Activated T-cell treated with anti-CD3 and anti-CD28 coated beads, Interleukin-2, amount 50 U/mL, for 72 hours (primary cell): ENCODE measurements at places on chromosomes 11 and 22. TPM values are rescaled to one million over a fixed set of nuclear protein-coding genes. Genes with fewer than 3 reads are reported as not detected.
A peak's percentile ranks its signal among the peaks of the same experiment; 100 is the strongest.

DNA sequence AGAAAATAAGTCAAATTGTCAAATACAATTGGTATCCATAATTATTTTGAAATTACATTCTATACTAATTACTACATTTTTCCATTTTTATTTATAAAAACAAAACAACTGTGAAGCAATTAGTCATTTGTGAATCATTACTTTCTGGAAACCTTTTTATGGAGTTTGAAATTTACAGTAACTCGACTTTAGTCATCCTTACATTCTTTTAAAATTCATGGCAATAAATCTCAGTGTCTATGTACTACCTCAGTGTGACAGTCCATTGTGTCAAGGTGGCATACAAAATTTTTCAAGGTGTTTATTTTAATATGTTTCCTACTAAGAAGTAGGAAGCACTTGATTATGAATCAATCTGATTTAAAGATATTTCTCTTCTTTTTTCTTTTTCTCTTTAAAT, 1949.4 kb upstream of the RAG2 start:
- no peak overlapping the region for H3K27ac ChIP-seq
- no peak overlapping the region for H3K4me3 ChIP-seq
- no peaks in the 10 kb centered on the region for H3K4me1 ChIP-seq

DNA sequence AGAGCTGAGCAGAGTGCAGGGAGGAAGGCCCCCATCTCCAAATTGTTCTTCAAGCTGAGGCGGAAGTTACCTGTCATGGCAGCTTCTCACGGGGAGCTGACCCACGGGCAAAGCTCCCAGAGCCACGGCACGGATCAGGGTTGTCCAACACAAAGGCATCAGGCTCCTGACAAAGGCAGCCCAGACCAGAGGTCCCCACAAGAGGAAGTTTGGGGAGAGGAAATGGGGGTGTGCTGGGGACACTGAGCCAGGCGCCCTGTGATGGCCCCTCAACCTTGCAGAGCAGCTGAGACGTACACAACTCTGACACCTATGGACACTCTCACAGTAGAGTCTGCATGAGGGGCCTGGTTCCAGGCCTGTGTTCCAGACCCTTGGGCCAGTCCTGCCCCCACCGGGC, 95.6 kb downstream of the CTTN start:
- no peaks in the 10 kb centered on the region for H3K27me3 ChIP-seq
- H3K36me3 ChIP-seq = no peaks in the 10 kb centered on the region
- H3K4me3 ChIP-seq = no peak overlapping the region
- H3K4me1 ChIP-seq = no peaks in the 10 kb centered on the region

DNA sequence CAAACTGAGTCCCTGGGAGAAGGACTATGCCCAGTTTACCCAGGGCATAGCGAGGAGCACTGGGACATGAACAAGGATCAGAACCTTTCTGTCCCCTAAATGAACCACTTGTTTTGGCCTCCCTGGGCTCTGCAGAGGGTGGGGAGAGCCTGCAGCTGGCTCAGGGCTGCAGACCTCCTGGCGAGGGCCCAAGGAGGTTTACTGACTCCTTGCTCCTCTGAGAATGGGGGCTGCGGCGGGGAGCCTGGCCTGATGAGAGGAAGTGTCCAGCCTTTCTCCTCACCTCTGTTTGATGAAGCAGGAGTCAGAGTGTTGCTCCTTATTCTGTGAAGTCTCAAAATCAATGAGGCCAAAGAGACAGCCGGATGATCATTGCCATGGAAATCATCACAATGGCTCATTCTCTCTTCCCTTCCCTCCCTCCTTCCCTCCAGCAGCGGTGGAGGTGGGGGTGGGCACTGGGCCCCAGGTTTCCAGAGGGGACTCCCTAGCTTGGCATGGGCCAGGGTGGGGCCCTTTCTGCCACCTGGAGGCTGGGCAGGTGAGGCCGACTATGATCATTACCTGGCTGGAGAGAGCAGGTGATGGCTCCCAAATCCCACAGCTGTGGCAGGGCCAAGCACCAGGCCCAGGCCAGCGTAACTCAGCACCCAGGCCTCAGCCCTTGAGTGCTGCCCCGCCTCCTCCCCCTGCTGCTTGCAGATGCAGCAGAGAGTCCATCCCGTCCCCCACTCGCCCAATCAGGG, 169.7 kb downstream of the CEP164 start:
- no peaks in the 10 kb centered on the region for H3K27me3 ChIP-seq
- H3K4me1 ChIP-seq = no peaks in the 10 kb centered on the region
- DNase-seq = no peak
- H3K4me3 ChIP-seq = no peak overlapping the region
- no peak overlapping the region for H3K27ac ChIP-seq

DNA sequence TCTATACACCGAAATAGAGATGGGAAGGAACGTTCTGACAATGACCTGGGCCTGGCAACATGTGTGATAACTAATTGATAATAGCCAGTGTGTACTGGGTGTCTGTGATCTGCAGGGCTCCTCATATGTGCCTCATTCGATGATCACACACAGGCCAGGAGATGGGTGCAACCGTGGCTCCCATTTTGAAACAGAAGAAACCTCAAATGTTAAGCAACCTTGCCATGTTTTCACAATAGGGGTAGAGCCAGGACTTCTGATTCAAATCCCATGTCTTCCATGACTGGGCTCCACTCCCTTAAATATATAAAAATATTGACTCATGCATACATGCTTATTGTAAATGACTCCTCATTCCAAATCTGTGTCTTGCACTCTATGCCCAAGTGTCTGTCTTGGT, 11.1 kb downstream of the APOL3 start:
- no peak for DNase-seq
- H3K4me1 ChIP-seq = peaks cover 53% of the 10 kb centered on the region
- peaks cover 12% of the 10 kb centered on the region for H3K36me3 ChIP-seq
- no peaks in the 10 kb centered on the region for H3K27me3 ChIP-seq
- H3K4me3 ChIP-seq = no peak overlapping the region
- peak overlapping the region; percentile 68 for H3K27ac ChIP-seq

- H3K27me3 ChIP-seq = peaks cover 65% of the 10 kb centered on the region
- DNase-seq = peak; percentile 4
- no peak overlapping the region for H3K27ac ChIP-seq
- H3K4me1 ChIP-seq = no peaks in the 10 kb centered on the region
Measured at GRCh38 chr11:93895106-93895862, 44.9 kb upstream of the VSTM5 start.

- peaks cover 80% of the 10 kb centered on the region for H3K4me1 ChIP-seq
- DNase-seq = peak; percentile 23
- no peaks in the 10 kb centered on the region for H3K27me3 ChIP-seq
- peak overlapping the region; percentile 89 for H3K4me3 ChIP-seq
- H3K27ac ChIP-seq = peak overlapping the region; percentile 93
- H3K36me3 ChIP-seq = no peaks in the 10 kb centered on the region
Measured at GRCh38 chr11:62710001-62710345, 2.5 kb downstream of the GNG3 start.

DNA sequence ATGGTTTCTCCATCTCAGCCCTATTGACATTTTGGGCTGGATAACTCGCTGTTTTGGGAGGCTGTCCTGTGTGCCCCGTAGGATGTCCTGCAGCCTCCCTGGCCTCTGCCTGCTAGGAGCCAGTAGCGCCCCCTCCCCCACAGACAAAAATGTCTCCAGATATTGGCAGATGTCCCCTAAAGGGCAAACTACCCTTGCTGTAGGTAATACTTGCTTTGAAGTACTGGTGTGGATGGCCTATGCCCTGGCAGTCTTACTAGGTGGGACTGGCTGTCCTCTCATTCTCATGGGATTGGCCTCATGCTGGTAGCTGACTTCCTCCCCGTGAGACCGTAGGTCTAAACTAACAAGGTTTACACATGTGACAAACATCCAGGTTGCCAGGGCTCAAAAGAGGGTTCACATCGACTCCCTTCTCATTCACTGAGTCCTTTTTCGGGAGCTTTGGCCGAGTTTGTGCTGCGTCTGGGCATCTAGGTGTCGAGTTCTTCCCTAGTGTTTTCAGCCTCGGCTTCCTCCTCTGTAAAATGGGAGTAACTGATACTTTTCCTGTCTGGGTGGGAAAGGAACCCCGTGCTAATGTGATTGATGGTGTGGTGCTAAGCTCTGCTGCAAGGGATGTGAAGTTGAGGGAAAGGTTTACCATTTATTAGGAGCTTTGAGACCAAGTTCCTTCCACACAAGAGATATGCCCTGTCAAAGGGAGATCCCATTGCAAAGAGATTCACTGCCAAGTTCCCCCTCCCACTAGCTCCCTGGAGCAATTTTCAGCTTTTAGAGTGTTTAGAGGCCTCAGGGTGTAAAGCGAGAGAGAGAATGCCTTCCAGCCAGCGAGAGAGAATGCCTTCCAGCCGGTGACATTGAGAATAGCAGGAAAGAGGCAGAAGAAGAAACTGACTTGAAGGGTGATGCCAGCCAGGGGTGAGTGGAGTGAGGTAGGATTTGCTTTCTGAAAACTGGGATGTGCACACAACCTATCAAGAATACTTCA, 17.0 kb downstream of the PTPRJ start:
- DNase-seq = no peak
- H3K36me3 ChIP-seq = no peaks in the 10 kb centered on the region
- no peaks in the 10 kb centered on the region for H3K27me3 ChIP-seq

BACE1 gene
- 1.1 TPM for total RNA-seq

SLCO2B1 gene
- total RNA-seq = not detected

ZNF70 gene
- total RNA-seq = 1.8 TPM

C11orf21 gene
- 13.6 TPM for total RNA-seq

RPL27A gene
- 1,081 TPM for total RNA-seq

RAB38 gene
- total RNA-seq = 13.8 TPM

KIRREL3 gene
- total RNA-seq = not detected

SPDYC gene
- total RNA-seq = not detected
